ENCODE measurements at places on chromosomes 12 and 14. TPM values are rescaled to one million over a fixed set of nuclear protein-coding genes. Genes with fewer than 3 reads are reported as not detected.

GRCh38 chr12:15322164-15323061 lies at the start of gene PTPRO:
TSS of gene PTPRO (plus strand) at chr12:15322508.
- no peak within 1 kb of the TSS for H3K4me3 ChIP-seq
- no peaks in the 10 kb centered on the region for H3K27me3 ChIP-seq
- H3K4me1 ChIP-seq = no peaks in the 10 kb centered on the region
- no peak within 1 kb of the TSS for H3K27ac ChIP-seq

The ADAMTS20 gene
- not detected for polyA plus RNA-seq

The ACYP1 gene
- 17.9 TPM for polyA plus RNA-seq

The TSPAN19 gene
- polyA plus RNA-seq = not detected

The RNU6-8 gene
- not detected for polyA plus RNA-seq

DNA sequence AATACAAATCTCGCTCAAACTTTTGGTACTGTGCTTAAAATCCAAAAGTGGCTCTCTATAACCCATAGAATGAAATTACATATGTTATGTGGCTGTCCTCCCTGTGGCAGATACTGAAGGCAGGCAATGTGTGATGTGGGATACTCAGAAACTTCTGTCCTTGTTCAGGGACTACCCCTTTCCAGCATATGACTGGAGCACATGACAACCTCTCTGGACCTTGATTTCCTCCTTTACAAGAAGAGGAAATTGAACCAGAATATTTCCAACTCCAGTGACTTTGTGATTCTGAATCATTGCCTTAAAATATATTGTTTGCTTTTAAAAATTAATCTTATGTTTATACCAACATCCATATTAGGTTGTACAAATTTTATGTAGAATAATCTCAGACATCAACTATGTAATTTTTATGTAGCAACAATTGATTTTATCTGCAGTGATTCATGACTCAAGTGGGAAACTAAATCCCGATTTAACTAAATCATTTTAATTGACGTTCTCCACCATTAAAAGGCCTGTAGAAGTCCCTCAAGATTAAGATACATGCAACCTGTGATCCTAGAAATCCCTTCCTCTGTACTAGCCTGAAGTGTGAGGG lies 162.4 kb downstream of the AKAP6 start:
- no peak for DNase-seq
- no peak overlapping the region for H3K27ac ChIP-seq
- H3K4me1 ChIP-seq = no peaks in the 10 kb centered on the region
- no peaks in the 10 kb centered on the region for H3K27me3 ChIP-seq

GRCh38 chr12:62466018-62466593 lies 520 bp upstream of the MON2 start:
- peaks cover 8% of the 10 kb centered on the region for H3K4me1 ChIP-seq
- peak; percentile 31 for DNase-seq
- peak overlapping the region; percentile 88 for H3K27ac ChIP-seq
- no peaks in the 10 kb centered on the region for H3K27me3 ChIP-seq
- H3K4me3 ChIP-seq = peak overlapping the region; percentile 90
- peaks cover 8% of the 10 kb centered on the region for H3K36me3 ChIP-seq

DNA sequence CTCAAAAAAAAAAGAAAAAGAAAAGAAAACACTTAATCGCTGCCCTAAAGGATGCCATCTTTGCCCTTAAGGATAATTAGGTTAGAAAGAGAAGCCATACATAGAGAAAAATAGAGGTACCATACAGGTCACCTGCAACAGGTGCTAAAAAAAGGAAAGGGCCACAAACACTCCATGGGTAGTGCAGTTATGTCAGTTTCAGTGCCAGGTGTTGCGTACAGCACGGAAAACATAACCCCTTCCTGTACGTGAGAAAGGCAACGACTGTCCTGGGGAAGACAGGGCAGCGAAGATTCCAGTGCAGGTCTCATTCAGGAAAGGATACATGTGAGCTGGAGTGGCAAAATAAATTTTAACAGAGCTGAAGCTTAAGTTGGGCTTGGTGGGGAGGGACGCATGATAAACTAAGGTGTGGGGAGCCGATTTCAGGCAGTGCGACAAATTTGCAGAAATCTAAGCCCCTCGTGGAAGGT lies 553 bp upstream of the DAZAP2 start:
- H3K36me3 ChIP-seq = peaks cover 18% of the 10 kb centered on the region
- no peak for DNase-seq
- peak overlapping the region; percentile 100 for H3K27ac ChIP-seq

- no peak overlapping the region for H3K4me3 ChIP-seq
- no peaks in the 10 kb centered on the region for H3K36me3 ChIP-seq
- H3K4me1 ChIP-seq = no peaks in the 10 kb centered on the region
- no peak overlapping the region for H3K27ac ChIP-seq
- DNase-seq = no peak
- no peaks in the 10 kb centered on the region for H3K27me3 ChIP-seq
Observed at GRCh38 chr14:88232771-88233170, 90.3 kb downstream of the KCNK10 start.

The AQP6 gene
- polyA plus RNA-seq = not detected

The CCDC88C gene
- polyA plus RNA-seq = 44.9 TPM

The HOXC6 gene
- polyA plus RNA-seq = not detected

The CATSPERB gene
- polyA plus RNA-seq = 0.18 TPM

The RNASE1 gene
- polyA plus RNA-seq = not detected

DNA sequence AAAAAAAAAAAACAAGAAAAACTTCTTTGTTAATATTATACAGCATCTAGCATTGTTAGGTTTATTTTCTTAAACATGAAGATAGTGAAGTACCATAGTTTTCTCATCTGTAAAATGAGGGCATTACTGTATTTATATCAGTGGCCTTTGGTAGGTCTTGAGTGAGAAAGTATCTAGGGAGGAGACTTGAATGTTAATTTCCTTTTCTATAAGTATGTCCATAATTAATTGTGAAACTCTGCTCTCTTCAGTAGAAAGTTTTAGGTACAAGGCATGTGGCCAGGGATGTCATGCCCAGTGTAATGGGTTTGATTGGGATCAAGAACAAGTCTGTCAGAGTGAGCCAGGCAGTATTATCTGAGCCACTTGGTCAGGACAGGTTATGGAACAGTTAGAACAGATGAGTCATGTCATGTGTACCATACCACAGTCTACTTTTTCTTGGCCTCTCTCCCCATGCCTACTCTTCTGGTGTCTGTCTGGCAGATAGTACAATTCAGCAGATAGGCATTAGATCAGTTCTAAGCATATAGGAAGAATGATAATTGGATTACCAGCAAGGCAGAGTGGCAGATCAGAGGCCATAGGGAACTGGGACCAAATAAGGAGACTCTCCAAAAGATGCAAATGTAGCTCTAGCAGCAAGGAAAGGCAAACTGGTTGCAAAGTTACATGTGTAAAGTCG lies 30.4 kb downstream of the FBXO34 start:
- no peak overlapping the region for H3K4me3 ChIP-seq
- H3K27me3 ChIP-seq = no peaks in the 10 kb centered on the region
- H3K4me1 ChIP-seq = peaks cover 6% of the 10 kb centered on the region
- no peaks in the 10 kb centered on the region for H3K36me3 ChIP-seq
- no peak for DNase-seq

- H3K4me3 ChIP-seq = no peak overlapping the region
- H3K27ac ChIP-seq = no peak overlapping the region
- no peak for DNase-seq
- H3K27me3 ChIP-seq = no peaks in the 10 kb centered on the region
- no peaks in the 10 kb centered on the region for H3K4me1 ChIP-seq
- no peaks in the 10 kb centered on the region for H3K36me3 ChIP-seq
Observed at GRCh38 chr14:104596451-104596918, 8.1 kb downstream of the TMEM179 start.

The LPAR5 gene
- polyA plus RNA-seq = 6.6 TPM

The TMEM229B gene
- polyA plus RNA-seq = 25.5 TPM

DNA sequence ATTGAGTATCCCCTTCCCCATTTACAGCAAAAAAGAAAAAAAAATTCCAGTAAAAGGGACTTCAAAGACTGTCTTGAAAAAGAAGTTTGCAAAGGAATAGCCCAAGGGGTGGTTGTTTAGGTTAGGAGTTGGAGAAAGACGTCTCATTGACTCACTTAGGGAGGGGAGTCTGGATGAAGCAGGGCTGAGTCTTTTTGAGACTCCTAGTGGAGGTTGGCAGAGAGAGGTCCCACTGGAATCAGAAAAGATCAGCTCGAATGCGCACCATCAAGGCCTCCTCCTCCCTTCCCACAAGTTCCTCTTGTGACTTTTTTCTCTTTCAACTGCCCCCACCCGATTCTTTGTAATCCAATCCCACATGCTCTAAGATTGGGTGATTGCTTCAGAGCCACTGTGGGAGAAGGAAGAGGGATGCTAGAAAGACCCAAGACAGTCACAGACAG lies 1.9 kb downstream of the ARHGEF40 start:
- no peaks in the 10 kb centered on the region for H3K36me3 ChIP-seq
- H3K27ac ChIP-seq = no peak overlapping the region
- no peak for DNase-seq
- H3K4me1 ChIP-seq = peaks cover 29% of the 10 kb centered on the region
- no peak overlapping the region for H3K4me3 ChIP-seq

DNA sequence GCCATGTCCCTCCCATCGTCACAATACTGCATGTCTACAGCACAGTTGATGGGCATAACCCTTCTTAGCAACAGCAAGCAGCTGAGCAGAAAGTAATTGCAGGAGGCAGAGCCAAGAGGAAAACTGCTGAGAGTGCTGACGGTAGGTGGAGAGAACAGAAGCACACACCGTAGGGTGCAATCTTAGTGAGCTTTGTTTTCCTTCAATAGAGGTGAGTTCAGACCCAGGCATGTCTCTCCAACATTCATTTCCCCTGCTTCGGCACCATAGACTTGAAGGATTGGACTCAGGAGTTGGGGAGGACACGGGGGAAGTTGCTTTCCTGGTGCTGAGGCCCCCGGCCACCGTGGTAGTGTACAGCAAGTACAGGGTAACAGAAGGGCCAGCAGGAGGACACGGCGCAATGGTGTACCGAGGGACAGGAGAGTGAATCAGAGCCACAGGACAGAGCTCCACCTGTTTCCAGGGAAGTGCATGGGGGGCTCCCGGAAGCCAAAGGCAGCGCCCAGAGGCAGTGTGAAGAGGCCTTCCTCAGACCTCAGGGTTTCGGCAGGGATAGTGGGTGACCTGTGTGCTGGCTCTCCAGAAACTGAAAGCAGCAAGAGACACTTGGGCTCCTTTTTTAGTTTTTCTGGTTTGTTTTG lies 36.3 kb upstream of the SINHCAF start:
- DNase-seq = no peak
- H3K27ac ChIP-seq = no peak overlapping the region
- no peaks in the 10 kb centered on the region for H3K27me3 ChIP-seq
- H3K4me1 ChIP-seq = peaks cover 11% of the 10 kb centered on the region
- no peaks in the 10 kb centered on the region for H3K36me3 ChIP-seq

DNA sequence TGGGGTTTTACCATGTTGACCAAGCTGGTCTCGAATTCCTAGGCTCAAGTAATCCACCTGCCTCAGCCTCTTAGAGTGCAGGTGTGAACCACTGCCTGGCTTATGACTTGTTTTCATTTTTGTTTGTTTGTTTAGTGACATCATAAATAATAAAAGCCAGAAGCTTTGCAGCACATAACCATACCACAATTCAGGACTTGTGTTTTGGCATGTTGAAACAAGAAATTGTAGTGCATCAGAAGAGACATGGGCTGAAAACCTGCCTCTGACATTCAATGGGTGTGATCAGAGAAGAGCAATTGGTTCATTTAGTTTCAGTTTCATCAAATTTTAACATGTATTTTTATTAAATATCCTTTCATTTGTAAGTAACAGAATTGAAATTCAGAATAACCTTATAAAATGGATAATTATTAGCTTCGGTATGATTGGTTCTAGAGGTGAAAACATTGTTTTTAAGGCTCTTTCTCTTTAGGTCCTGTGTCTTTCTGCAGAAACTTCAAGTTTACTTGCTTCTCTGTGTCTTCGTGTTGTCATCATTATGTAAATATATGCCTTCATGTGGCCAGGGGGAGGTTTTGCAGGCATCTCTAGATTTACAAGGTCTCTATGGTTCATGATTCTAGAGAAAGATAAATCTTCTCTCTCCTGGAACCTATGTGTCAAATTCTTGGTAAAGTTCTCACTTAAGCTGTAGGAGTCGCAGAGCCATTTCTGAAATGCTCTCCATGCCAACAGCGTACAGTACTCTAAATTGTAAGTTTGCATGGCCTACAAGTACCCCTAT lies 312.0 kb downstream of the KCNC2 start:
- H3K27me3 ChIP-seq = no peaks in the 10 kb centered on the region
- H3K4me3 ChIP-seq = no peak overlapping the region
- no peaks in the 10 kb centered on the region for H3K4me1 ChIP-seq
- no peak overlapping the region for H3K27ac ChIP-seq

DNA sequence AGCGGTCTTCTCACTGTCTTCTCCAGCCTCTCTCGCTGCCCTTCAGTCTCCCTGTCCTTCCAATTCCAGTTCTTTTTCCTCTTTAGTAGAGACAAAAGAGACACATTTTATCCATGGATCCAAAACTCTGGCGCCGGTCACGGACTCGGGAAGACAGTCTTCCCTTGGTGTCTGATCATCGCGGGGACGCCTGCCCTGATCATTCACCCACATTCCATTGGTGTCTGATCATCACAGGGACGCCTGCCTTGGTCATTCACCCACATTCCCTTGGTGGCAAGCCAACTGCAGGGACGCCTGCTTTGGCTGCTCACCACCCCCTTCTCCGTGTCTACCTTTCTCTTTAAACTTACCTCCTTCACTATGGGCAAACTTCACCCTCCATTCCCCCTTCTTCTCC lies 619.5 kb downstream of the RERGL start:
- no peaks in the 10 kb centered on the region for H3K36me3 ChIP-seq
- H3K4me1 ChIP-seq = no peaks in the 10 kb centered on the region
- no peaks in the 10 kb centered on the region for H3K27me3 ChIP-seq
- no peak for DNase-seq
- H3K27ac ChIP-seq = no peak overlapping the region

DNA sequence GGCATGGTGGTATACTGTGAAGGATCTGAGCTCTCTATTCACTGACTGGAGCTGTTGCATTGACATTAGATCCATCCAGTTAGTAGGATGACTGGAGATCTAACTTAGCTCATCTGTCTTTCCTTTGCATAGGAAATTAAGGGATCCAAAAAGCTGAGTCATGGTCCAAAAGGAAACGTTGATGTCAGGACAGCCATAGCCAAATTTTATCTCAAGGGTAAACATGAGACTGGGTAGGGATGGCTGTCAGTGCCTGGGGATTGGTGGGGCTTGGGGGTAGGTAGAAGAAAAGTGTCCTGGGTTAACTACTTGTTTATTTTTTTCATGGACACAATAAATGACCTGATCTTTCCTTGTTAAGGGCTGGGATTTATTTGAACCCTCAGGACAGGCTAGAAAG lies 4.6 kb downstream of the FAM177A1 start:
- H3K4me3 ChIP-seq = no peak overlapping the region
- no peak overlapping the region for H3K27ac ChIP-seq
- no peaks in the 10 kb centered on the region for H3K27me3 ChIP-seq
- peaks cover 10% of the 10 kb centered on the region for H3K4me1 ChIP-seq
- no peaks in the 10 kb centered on the region for H3K36me3 ChIP-seq
- DNase-seq = no peak

The COX8C gene
- not detected for polyA plus RNA-seq

- no peaks in the 10 kb centered on the region for H3K27me3 ChIP-seq
- H3K4me1 ChIP-seq = peaks cover 17% of the 10 kb centered on the region
- H3K36me3 ChIP-seq = no peaks in the 10 kb centered on the region
- no peak for DNase-seq
- no peak overlapping the region for H3K27ac ChIP-seq
- H3K4me3 ChIP-seq = no peak overlapping the region
Observed at GRCh38 chr14:94009767-94010166, 12.7 kb downstream of the CCDC197 start.

The PEBP1 gene
- polyA plus RNA-seq = 314 TPM

The BTBD6 gene
- 4.0 TPM for polyA plus RNA-seq

The TAS2R9 gene
- not detected for polyA plus RNA-seq

- no peaks in the 10 kb centered on the region for H3K4me1 ChIP-seq
- H3K36me3 ChIP-seq = no peaks in the 10 kb centered on the region
- no peak overlapping the region for H3K27ac ChIP-seq
Observed at GRCh38 chr14:58794993-58795762, 157.4 kb downstream of the DACT1 start.
